ENCODE measurements at places on chromosomes 12 and 14.
A peak's percentile ranks its signal among the peaks of the same experiment; 100 is the strongest.

DNA sequence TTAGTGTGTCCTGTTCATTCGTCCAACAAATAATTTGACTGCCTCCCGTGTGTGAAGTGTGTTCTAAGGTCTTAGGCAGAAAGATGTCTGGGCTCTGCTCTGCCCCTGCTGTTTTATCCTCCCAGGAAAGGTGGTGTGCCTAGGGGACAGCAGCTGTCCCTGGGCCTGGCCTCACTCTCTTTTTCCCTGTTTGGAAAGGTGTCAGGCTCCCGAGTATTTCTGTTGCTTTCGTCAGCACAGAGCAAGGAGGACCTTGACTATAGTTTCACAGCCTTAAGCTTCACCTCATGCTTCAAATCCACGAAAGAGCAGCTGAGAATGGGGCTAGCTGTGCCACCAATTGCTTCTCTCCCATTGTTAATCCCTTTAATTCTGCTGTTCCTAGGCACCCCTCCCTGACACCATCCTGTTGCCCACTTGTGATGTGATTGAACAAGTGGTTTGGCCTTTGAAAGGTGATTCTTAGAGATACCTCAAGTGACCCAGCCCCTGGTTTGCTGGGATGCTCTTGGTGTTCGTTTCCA, 54.2 kb downstream of the TGFB3 start:
- no peak for DNase-seq

DNA sequence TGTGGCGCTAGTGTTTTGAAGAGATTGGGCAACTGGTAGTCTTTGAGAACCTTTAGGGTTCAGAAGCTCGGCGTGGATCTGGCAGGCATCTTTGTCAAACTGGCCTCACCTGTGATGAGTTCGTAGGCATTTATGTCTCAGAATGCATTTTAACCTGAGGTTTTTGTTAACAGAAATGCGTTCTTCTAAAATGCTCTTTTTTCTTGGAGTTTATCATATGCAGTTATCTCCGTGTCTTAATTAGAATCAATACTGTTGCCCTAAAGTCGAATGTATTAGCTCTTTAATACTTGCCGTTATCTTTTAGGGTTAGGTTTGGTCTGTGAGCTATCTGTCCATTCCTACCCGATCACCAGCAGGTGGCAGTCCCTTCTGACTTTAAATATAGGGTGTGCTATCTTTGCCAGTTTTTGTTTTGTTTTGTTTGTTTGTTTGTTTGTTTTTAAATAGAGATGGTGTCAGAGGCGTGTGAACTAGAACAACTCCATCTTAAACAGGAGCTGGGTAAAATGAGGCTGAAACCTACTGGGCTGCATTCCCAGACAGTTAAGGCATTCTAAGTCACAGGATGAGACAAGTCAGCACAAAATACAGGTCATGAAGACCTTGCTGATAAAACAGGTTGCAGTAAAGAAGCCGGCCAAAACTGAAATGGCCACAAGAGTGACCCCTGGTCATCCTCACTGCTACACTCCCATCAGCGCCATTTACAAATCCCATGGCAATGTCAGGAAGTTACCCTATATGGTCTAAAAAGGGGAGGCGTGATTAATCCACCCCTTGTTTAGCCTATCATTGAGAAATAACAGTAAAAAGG, 1.4 kb downstream of the ATF1 start:
- no peak for DNase-seq

- DNase-seq: no peak
Measured at GRCh38 chr12:94027561-94027960, 120.8 kb upstream of the PLXNC1 start.

GRCh38 chr12:25495331-25496097, 57.6 kb downstream of the LMNTD1 start:
- no peak for DNase-seq

- no peak for DNase-seq
Measured at GRCh38 chr14:81162941-81163340, 57.8 kb downstream of the GTF2A1 start.

DNA sequence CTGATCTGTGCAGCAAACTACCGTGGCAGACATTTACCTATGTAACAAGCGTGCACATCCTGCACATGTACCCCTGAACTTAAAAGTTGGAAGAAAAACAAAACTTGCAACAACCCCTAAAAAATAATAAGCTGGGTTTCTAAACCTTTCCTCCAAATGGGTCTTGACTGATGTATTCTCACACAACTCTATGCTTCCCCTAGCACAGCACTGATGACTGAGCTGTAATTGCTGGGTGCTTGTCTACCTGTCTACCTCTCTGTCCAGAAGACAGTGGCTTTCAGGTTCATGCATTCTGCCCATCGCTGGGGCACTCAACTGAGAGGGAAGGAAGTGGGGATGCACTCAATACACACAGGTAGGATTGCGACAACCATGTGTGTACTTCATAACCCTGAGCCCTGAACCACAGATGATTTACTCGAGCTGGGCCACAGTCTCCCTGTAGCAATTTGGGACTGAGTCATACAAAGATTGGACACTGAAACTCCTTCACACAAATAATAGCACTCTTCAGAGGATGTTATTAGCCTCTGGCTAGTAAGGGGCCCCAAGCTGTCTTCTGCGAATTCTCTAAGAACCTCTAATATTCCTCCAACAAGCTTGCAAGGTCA, 44.8 kb upstream of the TMPO start:
- DNase-seq: no peak

GRCh38 chr12:114752217-114752616, 68.2 kb upstream of the TBX3 start:
- DNase-seq: no peak

GRCh38 chr14:29419736-29420135, 507.9 kb downstream of the PRKD1 start:
- no peak for DNase-seq

DNA sequence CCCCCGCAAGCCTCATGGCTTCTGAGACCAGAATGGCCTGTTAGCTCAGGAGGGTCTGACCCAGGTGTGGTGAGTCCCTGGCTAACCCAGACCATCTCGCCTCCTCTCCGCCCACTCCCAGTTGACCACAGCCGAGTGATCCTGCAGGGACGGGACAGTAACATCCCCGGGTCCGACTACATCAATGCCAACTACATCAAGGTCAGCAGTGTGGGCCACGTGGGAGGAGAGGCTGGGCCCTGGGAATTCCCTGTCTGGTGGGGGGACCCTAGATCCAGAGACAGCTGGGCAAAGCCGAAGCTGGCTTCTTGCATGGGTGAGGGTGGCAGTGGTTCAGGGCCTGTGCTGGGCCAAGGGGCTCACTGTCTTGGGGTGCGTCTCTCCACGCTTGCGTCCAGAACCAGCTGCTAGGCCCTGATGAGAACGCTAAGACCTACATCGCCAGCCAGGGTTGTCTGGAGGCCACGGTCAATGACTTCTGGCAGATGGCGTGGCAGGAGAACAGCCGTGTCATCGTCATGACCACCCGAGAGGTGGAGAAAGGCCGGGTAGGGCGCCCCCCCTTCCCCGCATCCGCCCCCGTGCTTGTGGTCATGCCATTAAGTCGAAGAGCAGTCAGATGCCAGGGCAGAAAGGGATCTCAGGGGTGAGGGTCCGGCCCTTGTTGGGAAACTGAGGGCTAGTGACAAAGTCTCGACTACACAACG, 5.0 kb downstream of the PTPN6 start:
- no peak for DNase-seq

DNA sequence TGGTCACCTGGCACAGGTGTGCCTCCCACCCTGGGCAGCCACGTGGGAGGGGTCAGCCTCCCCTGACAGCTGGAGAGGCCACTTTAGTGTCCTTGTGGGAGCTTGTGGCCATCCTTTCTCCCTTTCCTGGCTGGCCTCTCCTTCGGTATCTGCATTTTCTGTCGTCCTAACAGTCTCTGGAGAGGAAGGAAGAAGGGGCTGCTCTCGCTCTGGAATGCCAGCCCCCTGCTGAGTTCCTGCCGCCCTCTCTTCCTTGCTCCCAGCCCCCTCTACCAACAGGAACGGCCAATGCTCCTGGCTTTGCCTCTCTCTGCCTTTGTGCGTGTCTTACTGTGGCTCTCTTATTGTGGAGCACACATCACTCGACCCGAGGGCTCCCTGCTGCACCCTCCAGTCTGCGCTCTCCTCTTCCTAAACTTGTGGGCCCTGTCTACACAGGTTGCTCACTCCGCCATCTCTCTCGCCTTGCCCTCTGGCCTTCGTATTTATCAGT, 70.8 kb downstream of the FBXL14 start:
- DNase-seq: no peak

- no peak for DNase-seq
Measured at GRCh38 chr14:70856851-70857495, 47.7 kb upstream of the MAP3K9 start.

DNA sequence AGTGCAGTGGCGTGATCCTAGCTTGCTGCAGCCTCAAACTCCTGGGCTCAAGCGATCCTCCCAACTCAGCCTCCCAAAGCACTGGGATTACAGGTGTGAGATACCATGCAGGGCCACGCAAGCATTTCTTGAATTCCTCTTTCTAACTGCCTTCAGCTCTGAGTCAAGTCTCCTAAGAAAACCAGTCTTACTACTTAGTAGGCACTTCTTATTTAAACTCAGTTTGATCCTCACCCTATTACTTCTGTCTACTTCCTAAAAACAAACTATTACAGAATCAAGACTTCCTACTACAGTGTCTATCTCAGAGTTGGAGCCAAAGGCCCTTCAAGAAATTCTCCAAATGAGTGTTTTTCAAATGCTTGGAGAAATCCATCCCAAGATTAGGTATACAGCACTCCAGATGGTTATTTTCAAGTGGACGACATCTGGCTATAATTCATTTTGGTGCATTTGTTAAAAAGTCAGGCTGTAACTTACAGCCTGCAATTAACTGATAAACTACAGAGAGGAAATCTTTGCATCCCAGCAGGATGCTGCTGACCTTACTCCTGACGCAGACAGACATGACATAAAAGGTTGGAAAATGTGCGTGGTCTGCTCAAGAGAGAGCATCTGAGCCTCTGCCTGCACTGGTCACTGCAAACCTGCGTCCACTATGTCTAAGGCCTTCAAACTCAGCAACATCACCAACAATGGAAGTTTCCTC, 34.7 kb downstream of the SSH1 start:
- no peak for DNase-seq

DNA sequence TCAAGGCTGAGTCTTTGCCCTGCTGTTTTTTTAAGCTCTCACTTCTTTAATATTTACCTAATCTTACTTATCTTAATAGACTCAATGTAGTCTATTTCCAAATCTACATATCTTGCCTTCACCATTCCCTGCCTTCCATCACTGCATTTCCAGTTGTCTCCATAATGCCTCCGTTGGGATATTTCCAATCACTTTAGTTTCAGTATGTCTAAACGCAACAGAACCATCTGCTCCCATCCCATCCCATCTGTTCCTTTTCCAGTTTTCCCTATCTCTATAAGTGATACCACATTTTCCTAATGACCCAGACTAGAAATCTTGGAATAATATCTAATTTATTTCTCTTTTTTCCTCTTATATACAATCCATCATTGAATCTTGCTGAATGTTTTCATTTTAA, 15.1 kb upstream of the CCDC198 start:
- no peak for DNase-seq

DNA sequence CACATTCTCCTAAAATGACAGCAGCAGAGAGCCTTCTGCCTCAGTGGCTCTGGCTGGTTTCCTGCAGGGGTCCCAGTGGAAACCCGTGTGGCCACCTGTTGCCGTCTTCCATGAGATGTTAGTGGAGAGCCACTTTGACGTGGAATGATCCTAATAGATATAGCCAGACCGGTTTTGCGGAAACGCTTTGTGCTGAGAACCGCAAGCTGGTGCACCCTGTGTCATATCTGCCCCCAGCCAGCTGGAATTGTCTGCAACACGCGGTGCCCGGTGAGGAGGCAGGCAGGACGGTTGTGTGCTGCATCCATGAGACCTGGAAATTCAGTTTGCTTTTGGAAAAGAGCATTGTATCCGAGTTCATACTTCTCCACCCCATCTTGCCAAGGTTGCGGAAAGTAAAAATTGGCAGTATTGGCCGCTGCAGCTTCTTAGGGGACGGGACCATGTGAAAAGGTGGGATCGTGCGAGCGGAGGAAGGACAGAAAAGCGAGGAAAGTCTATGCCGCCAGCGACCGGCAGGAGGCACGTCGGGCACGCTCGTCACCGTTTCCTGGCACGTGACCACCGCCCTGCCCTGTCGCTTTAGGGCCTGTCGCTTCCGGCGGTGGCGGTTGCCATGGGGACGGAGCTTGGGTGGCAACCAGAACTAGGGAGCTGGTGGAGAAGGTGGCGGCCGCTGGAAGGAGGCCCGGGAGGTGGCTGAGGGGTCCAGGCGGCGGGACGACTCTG, at the start of gene CFAP251:
Gene CFAP251 (plus strand): TSS at position 643 of the 729 bp plus-strand sequence. CDS start 2,714 bp downstream, outside the sequence.
- DNase-seq: peak; percentile 90

DNA sequence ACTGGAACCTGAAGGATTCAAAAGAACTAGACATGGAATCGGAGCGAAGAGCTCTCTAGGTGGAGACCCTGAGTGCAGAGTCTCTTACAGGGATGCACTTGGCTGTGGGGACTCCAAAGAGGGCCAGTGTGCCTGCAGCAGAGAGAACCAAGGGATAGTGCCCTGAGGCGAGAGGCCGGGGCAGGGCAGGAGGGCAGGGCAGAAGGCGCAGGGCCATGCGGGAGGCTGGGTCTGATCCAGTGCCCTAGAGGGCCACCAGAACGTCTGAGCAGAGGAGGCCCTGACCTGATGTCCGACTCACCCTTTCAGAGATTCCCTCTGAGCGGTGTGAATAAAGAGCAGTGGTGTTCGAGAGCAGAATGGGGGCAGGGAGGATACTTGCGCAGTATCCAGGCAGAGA, 205.4 kb upstream of the FKBP4 start:
- no peak for DNase-seq

- DNase-seq: no peak
Measured at GRCh38 chr14:92934196-92935085, 11.5 kb downstream of the CHGA start.

DNA sequence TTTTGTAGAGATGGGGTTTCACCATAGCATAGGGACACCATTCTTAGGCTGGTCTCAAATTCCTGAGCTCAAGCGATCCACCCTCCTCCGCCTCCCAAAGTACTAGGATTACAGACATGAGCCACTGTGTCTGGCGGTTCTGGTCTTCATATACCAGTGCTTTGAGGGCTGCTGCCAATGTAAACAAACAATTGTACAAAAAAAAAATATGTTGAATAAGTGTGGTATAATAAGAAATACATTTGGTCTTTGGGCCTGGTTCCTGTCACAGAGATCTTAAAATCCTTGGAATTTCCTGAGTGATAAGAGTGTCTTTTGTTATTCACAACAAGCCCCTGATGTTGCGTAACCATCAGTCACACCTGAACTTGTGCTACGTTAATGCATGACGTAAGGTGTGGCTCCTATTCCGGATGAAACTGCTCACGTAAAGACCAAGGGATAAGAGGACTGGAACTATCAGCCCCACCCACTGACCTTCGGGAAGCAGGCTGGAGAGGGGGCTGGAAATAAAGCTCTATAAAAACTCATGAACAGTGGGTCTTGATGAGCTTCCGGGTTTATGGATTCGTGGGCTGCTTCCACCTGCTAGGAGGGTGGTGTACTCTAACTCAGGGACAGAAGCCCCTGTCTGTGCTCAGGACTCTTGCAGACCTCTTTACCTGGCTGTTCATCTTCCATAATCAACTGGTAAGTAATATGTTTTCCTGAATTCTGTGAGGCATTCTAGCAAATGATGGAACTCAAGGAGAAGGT, 16.5 kb upstream of the RIMKLB start:
- no peak for DNase-seq

GRCh38 chr12:3152011-3152511, 74.9 kb downstream of the TSPAN9 start:
- DNase-seq: no peak

GRCh38 chr12:115101520-115101919, 417.5 kb upstream of the TBX3 start:
- no peak for DNase-seq
